ENCODE measurements at places on chromosomes 6 and 20.

DNA sequence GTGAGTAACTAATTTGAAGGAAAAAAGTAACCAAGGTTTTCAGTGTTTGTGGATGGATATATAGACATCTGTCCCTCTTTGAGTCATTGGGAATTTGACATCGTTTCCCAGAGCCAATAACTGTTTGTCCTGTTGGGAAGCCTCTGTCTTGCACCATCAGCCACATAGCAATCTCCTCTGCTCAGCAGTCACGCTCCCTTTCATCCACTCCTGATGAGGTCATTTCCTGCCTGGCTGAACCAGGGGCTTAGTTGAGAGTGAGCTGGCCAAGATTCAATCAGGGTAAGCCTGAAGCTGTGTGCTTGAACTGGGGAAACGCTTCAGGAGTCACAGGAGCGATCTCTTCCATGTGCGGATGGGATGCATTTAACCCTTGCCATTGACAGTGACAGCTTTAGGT lies 121.5 kb upstream of the FOXQ1 start:
- DNase-seq: no peak

DNA sequence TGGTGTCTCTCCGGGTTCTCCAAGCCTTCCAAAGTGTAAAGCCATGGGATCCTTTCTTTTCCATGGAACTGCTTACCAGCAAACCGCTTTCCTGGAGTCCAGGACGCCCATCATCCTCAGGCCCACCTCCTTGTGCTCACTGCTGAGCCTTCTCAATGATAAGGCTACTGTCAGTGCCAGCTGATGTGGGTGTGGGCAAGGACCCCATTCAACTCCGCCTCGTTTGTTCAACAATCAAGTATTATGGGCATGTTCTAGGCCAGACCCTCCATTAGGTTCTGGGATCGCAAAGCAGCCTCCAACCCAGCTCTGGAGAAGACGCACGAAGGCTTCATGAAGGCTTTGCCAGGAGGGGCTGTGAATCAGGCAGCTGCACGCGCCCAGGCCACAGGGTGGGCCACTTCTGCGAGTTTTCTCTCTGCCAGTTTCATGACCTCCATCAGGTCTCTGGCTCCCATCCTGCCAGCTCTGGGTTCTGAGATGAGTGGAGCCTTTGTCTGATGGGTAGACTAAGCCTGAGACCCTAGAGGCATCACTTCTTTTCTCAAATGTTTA lies 177.1 kb downstream of the MRPL14 start:
- DNase-seq: no peak

DNA sequence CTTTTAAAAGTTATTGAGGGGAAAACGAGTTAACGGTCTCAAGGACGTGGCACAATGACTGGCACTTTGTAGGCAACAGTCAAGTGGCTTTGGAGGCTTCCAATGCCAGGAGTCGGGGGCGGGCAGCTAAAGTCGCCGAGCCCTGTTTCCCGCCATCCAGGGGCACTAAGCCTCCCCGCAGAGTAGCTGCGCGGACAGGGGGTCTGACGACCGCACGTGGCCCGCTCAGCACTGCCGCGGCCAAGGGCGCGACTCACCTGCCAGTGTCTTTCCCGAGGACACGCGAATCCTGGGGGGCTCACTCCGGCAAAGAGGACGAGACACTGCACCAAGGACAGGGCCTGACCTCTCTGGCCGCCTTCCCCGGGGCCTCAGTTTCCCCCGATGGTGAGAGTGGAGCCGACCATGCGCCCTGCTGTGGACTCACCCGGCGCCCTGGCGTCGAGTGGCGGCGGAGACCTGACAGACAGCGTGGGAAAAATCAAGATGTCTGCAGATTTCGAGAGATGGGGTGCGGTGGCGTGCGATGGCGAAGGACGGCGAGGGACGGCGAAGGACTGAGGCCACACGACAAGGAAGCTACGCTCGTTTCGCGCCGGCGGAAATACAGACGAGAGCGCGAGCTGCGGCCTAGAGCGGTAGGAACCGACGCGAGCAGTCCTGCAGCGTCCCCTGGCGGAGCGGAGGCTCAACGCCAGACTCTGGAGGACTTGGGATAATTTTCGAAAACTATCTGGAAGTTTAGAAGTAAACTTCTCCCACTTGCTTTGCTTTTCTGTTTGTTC lies at the start of gene SNHG17:
TSS of gene SNHG17 (minus strand) at position 559 of the 785 bp plus-strand sequence.
- DNase-seq: peak; percentile 92

- peak; percentile 55 for DNase-seq
These were observed 201.3 kb upstream of the BTBD3 start for GRCh38 chr20:11716239-11716944.

- no peak for DNase-seq
These were observed 365.2 kb upstream of the JARID2 start for GRCh38 chr6:14880677-14881076.

GRCh38 chr6:89489078-89489477 lies 56.1 kb downstream of the ANKRD6 start:
- no peak for DNase-seq

DNA sequence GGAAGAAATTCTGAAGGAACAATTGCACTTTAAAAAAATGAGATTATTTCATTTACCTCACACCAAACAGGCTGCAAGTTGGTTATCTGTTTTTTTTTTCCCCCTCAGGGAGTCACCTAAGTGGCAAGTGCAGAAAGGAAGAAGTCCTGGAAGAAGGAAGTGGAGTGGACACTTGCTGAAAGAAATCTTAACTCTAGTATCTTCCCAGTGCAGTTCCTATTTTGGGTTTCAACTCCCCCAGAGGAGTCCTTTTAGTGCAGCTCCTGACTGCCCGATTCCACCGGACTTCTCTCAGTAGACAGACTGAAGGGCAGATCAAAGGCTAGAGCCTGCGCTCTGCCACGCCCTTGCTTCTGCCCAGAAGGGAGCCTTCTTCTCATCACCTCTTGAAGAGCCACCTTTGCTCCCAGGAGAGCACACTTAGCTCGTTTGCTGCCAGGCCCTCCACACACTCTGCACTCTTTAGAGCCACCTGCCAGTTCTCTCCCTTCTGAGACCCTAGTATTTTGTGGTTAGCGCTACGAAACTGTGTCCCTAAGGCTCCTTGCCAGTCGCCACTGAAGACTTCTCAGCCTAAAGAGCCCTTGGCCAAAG lies 4.9 kb downstream of the MTCL3 start:
- DNase-seq: no peak

DNA sequence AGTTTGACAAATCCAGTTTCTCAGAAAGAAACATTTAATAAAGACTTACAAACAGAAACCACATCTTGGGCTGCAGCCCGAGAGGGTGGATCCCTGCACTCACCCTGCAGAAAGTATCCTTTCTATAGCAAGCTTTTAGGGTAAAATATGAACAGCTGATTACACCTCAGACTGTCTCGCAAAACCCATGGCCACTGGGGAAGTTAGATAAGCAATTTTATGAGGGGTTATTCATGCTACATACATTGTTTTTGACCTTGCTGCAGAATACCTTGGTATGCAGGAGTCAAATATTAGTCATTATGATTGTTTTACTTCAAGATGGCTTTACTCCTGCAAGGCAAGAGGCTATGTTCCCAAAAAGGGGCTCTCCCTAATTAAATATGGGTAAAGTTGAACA lies 126.9 kb downstream of the OR2B2 start:
- no peak for DNase-seq

GRCh38 chr6:150729188-150729748 lies 129.6 kb downstream of the PLEKHG1 start:
- no peak for DNase-seq

DNA sequence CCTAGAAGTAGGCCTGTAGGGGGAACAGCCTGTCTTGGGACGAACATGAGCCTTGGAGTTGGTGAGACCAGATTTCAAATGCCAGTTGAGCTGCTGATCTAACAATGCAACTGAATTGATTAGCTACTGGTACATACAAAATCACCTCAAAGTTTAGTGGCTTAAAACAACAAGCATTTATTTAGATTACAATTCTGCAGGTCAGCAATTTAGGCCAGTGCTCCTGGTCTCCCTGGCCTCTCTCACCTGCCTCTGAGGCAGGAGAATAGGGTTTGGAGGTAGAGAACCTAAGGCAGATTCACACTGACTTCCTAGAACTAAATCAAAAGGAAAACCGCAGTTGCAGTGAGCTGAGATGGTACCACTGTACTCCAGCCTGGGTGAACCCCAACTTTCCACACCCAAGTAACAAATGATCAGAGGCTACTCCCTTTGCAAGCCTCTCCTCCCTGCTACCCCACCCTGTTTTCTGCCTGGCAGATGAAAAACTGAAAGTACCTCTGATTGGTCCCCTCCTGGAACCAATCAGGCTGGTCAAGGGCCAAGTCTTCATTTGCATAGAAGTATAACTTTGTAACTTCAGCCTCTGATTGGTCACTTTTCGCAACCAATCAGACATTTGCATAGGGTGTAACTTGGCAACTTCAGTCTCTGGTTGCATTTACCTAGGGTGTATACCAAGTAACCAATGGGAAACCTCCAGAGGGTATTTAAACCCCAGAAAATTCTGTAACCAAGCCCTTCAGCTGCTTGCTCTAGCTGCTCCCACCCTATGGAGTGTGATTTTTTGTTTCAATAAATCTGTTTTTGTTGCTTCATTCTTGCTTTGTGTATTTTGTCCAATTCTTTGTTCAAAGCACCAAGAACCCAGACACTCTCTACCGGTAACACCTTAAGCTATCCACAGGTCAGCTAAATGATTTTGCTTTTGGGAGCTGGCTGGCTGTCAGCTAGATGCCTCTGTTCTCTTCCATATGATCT lies 8.1 kb upstream of the UBR2 start:
- DNase-seq: no peak

DNA sequence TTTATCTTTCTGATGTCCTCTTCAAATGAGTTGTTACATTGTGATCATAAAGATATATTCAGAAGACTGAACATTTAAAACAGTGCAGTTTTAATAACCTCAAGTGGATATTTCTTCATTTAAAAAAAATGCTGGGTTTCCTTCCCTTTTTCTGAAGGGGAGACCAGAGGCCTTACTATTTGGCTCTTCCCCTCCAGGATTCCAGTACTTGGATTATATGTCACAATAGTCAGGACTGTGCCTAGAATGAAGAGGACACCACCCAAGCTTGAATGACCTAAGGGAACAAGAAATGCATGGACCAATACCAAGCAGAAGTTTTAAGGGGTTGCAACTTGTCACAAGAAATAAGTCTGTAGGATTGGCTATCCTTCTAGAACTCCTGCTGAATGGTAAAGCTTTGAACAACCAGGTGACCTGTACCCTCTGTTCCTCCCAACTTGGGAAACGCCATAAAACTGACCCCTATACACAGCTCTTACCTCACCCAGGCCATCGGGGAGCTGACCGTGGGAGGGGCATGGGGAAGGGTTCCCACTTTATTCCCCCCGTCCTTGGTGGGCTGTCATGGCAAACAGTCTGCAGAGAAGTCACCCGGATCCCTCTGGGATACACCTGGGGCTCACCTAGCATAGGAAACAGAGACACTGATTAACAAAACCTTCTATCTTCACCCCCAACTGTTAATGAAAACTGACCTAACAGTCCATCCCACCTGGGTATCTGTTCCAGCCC lies 2.0 kb downstream of the FRS3 start:
- no peak for DNase-seq

DNA sequence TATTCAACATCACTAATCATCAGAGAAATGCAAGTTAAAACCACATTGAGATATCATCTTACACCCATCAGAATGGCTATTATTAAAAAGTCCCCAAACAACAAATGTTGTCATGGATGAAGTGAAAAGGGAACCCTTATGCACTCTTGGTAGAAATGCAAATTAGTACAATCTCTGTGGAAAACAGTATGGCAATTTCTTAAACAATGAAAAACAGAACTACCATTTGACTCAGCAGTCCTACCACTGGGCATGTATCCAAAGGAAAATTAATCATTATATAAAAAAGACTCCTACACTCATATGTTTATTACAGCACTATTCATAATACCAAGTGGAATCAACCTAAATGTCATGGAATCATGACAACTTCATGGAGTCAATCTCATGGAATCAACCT lies 611.3 kb upstream of the GJE1 start:
- DNase-seq: no peak

GRCh38 chr6:33583591-33584155 lies 3.6 kb upstream of the BAK1 start:
- no peak for DNase-seq

All from ecto neural progenitor cell (in vitro differentiated cells).